ENCODE measurements at places on chromosomes 16 and 17.

DNA sequence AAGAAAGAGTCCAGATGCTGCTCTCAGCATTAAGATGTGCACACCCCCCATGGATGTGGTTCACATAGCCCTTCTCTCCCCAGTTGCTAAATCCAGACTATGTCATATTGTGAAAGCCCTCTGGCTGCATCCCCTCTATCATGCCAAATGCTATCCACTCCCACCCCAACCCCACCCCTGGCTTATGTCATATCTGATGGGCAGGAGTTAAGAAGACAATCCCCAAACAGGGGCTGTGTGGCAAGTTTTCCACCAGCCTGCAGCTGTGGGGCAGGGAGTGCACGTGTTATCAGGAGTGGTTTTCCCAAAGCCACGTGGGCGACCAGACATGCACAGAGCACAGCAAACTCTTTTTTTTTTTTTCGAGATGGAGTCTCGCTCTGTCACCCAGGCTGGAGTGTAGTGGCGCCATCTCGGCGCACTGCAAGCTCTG, 10.0 kb downstream of the FAM117A start:
- DNase-seq, result no peak

DNA sequence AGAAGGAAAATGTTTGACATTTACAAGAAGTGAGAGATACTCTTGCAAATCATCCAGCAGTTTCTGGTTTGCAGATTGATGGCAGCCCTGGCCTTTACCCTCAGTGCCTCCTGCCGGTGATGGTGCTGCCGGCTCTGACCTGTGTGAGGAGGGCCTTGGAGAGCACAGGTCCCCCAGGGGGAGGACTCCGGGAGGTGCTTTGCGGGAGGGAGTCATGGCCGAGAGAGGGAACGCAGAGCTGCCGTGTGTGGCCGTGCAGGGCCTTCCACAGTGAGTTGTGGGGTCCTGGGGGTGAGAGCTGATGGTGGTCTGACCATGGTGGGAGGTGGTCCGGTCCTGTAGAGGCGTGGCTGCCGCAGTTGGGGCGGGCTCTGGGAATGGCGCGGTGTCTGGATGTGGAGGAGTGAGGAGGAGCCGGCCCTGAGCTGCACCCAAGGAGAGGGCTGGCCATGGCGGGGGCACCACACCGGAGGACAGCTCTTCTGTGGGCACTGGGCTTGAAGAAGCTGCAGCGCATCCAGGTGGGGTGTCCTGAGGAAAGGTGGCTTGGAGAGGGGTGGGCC, 28.0 kb upstream of the ZNF750 start:
- DNase-seq, result no peak

DNA sequence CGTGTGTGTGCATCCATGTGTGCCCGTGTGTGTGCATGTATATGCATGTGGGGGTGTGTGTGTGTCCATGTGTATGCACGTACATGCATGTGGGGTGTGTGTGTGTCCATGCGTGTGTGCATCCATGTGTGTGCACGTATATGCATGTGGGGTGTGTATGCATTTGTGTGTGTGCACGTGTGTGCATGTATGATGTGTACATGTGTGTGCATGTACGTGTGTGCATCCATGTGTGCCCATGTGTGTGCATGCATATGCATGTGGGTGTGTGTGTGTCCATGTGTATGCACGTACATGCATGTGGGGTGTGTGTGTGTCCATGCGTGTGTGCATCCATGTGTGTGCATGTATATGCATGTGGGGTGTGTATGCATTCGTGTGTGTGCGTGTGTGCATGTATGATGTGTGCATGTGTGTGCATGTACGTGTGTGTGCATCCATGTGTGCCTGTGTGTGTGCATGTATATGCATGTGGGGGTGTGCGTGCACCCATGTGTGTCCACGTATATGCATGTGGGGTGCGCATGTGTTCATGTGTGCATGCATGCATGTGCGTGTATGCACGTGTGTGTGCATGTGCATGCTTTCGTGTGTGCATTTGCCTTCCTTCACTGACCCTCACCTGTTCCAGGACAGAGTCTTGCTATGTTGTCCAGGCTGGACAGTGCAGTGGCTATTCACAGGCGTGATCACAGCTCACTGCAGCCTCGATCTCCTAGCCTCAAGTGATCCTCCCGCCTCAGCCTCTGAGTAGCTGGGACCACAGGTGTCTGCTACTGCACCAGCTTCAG, 129.6 kb upstream of the TNRC6C start:
- no peak for DNase-seq

DNA sequence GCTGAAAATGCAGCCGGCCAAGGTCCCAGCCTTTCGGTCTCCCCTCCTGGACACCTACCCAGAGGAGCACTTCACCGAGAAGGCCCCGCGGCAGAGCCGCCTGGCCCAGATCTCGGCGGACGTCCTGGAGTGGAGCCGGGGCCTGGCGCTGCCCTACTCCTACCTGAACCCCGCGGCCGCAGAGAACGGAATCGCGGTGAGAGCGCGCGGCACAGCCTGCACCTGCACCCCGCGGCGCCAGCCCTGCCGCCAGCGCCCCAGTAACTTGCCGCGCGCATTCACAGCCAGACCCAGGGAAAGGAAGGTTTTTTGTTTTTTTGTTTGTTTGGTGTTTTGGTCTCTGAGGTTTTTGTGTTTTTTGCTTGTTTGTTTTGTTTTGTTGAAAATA, 15.2 kb downstream of the ALOX12B start:
- no peak for DNase-seq

GRCh38 chr17:11885051-11885450, 112.2 kb downstream of the ZNF18 start:
- DNase-seq, result no peak

- no peak for DNase-seq
Observed at GRCh38 chr16:5381481-5381880, 283.9 kb upstream of the EEF2KMT start.

GRCh38 chr16:879461-879861, 78.9 kb upstream of the GNG13 start:
- DNase-seq, result no peak

DNA sequence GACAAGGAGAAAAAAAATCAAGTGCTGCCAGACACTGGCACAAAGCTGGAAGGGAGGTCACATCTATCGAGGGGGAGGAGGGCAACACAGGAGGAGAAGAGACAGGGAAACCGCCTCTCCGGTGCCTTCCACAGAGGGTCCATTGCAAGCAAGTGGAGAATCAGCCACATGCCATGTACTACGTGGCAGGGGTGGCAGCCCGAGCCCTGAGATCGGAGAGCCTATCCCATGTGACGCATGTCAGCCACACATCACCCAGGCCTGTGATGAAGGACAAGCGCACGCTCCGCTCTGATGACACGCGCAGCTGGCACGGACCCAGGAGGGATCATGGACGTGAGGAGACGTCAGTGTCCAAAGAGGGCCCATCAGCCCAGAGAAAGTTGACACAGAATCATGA, 30.1 kb downstream of the ADCY9 start:
- DNase-seq, result no peak

DNA sequence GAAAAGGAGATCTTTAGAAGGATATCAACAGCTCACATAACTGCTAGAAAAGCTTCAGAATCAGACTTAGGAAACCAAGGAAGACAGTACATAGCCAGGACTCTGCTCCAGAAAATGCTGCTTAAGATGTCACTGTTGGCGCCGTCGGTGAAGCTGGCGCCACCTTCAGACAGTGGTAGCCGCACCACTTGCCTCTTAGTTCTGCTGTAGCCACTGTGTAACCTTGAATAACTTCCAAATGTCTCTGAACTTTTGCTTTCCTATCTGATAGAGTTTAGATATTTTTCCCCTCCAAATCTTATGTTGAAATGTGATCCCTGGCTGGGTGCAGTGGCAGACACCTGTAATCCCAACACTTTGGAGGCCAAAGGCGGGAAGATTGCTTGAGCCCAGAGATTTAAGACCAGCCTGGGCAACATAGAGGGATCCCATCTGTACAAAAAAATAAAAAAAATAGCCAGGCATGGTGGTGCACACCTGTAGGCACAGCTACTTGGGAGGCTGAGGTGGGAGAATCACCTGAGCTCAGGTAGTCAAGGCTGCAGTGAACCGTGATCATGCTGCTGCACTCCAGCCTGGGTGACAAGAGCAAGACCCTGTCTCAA, 6.3 kb upstream of the USP31 start:
- no peak for DNase-seq

GRCh38 chr17:36721560-36722120, 120.3 kb downstream of the MRM1 start:
- DNase-seq, result no peak

DNA sequence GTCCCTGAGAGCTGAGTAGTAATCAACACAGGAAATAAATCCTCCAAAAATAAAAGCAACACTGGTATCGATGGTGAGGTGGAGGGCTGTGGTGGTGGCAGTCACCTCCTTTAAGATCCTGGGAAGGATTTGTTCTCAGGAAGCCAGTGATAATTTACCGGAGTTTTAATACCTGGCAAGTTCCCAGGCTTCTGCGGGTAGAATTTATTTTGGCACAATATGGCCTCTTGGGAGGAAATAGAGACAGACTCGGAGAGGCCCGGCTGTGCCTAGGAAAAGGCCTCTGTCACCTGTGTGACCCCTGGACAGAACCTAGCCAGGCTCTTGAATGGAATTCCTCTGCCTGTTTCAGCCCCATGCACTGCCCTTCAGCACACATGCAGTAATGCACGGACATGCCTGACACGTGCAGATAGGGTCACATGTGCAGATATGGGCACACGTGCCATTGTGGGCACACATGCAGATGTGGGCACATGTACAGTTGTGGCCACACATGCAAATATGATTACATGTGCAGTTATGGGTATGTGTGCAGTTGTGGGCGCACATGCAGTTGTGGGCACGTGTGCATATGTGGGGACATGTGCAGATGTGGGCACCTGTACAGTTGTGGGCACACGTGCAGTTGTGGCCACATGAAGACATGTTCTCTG, 33.5 kb downstream of the MGAT5B start:
- no peak for DNase-seq

DNA sequence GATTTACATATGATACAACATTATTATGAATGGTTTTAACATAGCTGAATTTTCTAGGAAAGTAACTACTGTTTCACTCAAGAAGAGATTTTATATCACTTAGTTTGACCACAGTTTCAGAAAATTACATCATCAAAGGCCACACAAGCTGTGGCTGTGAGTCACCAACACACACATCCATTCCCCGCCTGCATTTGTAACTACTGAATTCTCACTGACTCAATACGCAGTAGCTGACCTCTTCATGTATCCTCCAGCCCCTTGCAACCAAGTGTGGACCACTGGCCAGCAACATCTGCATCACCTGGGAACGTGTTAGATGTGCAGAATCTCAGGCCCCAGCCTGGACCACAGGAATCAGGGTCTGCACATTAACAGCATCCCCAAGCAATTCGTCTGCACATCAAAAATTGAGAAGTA, 197.6 kb downstream of the XYLT1 start:
- no peak for DNase-seq

GRCh38 chr16:88596483-88596882, 26.3 kb downstream of the ZC3H18 start:
- DNase-seq, result no peak

DNA sequence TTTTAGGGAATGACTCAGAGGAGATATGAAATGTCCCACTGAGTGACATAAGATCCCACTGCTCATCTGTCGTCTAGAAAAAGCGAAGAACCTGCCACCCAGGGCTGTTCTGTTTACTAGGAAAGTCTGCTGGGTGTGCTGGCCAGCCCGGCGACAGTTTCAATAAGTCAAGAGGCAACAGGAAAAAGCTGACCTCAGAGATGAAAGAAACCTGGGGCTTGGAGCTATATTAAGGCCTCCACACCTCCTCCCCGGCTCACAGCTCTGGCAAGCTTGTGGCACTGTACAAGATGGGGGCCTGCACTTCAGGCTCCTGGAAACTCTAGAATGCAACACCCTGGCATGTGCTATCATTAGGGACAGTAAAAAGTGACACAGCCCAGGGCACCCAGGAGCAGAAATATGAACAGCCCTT, 10.6 kb downstream of the ZFHX3 start:
- no peak for DNase-seq

DNA sequence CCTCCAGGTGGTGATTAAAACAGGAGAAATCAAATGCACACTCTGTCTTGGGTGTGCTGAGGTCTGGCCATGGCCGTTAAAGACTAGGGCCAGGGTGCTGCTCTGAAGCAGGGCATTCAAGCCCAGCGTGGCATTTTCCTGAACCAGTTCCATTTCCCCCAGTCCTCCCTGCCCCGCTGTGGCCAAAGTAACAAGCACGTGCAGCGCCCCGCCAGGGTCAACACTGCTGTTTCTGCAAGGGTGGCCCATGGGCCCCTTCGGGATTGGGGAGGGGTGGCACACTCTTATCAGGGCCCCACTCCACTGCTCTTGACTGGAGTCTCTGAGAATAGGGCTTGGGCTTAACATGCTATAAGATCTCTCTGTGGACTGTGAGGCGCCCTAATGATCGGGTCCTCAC, 72.9 kb downstream of the IL21R start:
- DNase-seq, result no peak

Data from NCI-H1048 (cell line).